ENCODE measurements at places on chromosomes 12 and 14.

GRCh38 chr12:44384136-44384535 lies 492.0 kb downstream of the NELL2 start:
- DNase-seq = no peak

GRCh38 chr12:24414480-24414879 lies 465.0 kb upstream of the SOX5 start:
- DNase-seq = no peak

GRCh38 chr14:54760866-54761575 lies 141.6 kb downstream of the GCH1 start:
- no peak for DNase-seq

DNA sequence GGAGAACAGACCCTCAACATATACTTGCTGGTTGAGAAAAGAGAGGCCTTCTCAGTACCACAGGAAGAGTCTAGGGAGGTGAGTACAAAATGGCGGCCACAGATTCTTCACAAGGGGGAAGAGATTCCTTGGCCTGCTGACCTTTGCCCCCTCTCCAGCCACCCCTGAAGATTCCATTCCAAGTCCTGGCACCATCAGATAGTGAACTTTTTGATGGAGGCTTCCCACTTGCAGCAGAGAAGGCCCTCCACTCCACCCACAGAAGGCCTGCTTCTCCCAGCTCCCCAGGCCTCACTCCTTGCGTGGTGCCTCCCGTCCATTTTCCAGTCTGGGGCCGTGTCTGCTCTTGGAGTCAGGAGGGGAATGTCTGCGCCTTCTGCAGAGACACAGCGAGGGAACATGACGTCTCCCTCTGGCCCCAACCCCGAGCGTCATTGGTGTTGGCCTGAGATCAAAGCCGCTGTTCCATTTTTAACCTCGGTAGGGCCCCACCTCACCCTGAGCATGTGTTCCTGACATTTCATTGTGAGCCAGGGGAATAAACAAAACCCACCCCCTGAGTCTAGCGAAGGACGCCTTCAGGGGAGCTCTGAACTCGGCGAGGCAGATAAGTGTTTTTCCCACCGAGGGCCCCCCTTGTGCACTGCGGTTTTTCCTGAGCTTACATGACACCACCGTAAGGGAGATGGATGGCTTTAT lies 268.7 kb upstream of the TBX3 start:
- DNase-seq = no peak

GRCh38 chr12:108123402-108123801 lies 5.7 kb upstream of the WSCD2 start:
- no peak for DNase-seq

- no peak for DNase-seq
Measured at GRCh38 chr14:74391479-74391878, 34.5 kb downstream of the SYNDIG1L start.

- no peak for DNase-seq
Measured at GRCh38 chr14:57641776-57642175, 148.1 kb upstream of the CCDC198 start.

DNA sequence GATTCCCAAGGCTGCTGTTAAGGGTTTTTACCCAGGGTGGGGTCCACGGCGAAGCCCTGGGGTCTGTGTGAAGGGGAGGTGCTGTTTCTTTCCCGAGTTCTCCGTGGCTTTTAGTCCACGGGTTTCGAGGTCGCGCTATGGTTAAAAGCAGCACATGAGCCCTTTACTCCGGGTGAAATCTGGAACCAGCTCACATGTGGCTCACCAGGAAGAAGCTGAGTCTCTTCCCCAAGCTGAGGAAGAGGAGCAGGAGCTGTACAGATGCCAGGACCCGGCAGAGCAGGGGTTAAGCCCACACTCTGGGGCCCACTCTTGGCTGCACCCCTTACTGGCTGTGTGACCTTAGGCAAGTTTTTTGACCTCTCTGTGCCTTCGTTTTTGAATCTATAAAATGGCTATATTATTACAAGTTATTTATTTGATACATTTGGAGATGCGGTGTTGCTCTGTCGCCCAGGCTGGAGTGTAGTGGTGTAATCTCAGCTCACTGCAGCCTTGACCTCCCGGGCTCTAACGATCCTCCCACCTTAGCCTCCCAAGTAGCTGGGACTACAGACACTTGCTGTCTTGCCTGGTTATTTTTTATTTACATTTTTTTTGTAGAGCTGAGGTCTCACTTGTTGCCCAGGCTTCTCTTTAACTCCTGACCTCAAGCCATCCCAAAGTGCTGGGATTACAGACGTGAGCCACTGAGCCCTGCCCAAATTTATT lies 266.3 kb downstream of the AACS start:
- no peak for DNase-seq

DNA sequence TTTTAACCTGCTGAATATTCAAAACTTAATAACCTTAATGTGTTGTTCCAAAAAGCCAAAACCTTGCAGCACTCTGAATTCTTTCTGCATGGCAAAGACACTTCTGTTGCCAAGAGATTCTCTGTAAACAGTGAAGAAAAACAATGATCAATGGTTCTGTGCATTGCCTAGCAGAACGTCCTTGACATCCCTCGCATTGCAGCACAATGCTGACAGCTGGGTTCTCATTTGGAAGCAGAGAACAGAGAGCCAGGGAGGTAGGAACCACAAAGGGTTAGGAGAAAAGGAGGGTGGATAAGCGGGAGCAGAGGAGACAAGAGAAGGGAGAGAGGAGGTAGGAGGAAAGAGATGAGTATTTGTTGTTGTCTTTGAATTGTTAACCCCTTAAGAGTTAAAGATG lies 501.1 kb downstream of the NAV3 start:
- no peak for DNase-seq

- no peak for DNase-seq
Measured at GRCh38 chr14:95059126-95059525, 98.2 kb downstream of the DICER1 start.

GRCh38 chr14:86299994-86300393 lies 770.0 kb downstream of the FLRT2 start:
- no peak for DNase-seq

GRCh38 chr12:77352946-77353345 lies 287.6 kb upstream of the E2F7 start:
- no peak for DNase-seq

- no peak for DNase-seq
Measured at GRCh38 chr12:125284945-125285685, 219.9 kb downstream of the AACS start.

- no peak for DNase-seq
Measured at GRCh38 chr14:68140076-68140741, 320.6 kb downstream of the RAD51B start.

GRCh38 chr14:89534902-89535685 lies 118.1 kb upstream of the FOXN3 start:
- DNase-seq = no peak

DNA sequence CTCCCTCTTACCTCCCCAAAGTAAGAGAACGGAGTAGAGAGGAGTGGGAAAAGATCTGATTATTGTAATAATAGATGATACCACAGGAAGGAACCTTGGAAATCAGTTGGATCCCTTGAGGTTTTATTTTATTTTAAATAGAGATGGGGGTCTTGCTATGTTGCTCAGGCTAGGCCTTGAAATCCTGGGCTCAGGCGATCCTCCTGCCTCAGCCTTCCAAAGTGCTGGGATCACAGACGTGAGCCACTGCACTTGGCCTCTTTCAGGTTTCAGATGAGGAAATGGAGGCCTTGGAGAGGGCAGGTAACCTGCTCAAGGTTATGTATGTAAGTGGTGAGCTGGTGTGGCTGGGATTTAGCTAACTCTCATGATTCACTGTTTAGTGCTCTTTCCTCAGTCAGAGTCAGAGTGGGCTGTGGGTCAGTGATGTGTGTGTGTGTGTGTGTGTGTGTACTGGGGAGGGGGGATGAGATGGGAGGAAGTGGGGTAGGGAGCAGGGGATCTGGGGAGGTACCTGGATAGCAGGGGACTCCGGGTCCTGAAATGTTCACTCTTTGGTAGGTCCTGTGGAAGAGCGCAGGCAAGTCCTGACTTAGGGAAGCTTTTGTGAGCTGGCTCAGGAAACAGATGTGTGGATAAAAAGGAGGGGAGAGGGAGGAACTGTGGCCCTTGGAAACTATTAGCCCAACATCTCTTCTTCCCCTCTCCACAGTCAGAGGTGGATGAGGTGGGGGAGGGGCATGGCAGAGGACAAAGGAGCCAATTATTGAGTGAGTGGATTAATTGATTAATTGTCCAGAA lies 4.7 kb upstream of the CISTR start:
- DNase-seq = no peak

DNA sequence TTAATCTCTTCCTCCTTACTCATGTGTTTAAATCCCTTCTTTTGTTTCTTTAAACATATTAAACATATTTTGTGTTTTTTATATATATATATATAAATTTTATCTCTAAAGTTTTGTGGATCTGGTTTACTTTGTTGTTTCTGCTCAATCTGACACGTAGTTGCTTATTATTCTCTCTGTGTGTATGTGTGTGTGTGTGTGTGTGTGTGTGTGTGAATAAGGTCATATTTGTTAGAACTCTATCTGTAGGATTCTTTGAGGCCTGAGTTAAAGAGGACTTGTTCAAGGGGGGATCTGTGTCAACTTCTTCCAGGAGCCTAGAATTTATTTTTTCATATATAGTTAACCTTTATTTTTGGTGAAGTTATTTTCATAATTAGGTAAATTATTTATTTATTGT lies 2.7 kb downstream of the GPR65 start:
- DNase-seq = no peak

DNA sequence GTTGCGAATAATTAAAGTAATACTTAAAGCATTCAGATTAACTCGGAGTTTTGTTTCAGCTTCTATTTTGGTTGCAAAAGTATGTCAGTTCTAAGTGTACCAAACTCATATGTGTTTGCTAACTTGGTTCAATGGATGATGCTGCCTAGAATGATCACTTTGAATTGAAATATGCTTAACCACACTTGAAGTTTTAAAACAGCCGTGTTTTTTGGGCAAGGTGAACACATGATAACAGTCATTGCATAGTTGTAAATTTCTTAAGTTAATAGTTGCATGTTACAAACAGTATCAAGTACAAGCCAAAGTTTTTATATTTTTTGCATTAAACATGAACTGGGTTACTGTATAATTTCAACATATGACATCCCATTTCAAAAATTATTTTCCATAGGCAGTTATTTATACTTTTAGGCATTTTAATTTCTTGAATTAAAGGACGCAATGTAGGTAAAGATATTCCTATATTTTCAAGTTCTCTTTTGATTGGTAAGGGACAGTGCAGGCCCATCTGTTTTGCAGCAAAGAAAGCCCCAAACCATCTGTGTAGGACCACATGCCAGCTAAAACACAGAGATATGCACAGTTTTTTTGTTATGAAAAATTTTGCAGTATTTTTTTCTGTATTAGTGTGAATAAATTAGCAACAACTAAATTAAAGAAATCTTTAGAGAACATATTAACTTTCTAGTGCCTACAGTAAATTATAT lies 575.5 kb downstream of the PRKD1 start:
- no peak for DNase-seq

- DNase-seq = no peak
Measured at GRCh38 chr12:120350576-120351350, 18.2 kb downstream of the MSI1 start.

DNA sequence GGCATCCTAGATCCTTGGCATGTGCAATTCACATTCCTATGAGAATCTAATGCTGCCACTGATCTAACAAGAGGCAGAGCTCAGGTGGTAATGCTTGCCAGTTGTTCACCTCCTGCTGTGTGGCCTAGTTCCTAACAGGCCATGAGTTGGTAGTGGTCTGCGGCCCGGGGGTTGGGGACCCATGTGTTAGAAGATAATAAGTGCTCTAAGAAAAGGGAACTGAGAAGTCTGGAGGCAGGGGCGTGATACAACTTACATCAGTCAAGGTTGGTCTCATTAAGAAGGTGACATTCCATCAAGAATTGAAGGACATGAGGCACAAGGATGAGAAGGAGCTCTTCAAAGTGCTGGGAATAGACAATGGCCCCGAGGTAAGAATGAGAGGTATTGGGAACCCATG lies 49.3 kb downstream of the OVCH1 start:
- DNase-seq = no peak

DNA sequence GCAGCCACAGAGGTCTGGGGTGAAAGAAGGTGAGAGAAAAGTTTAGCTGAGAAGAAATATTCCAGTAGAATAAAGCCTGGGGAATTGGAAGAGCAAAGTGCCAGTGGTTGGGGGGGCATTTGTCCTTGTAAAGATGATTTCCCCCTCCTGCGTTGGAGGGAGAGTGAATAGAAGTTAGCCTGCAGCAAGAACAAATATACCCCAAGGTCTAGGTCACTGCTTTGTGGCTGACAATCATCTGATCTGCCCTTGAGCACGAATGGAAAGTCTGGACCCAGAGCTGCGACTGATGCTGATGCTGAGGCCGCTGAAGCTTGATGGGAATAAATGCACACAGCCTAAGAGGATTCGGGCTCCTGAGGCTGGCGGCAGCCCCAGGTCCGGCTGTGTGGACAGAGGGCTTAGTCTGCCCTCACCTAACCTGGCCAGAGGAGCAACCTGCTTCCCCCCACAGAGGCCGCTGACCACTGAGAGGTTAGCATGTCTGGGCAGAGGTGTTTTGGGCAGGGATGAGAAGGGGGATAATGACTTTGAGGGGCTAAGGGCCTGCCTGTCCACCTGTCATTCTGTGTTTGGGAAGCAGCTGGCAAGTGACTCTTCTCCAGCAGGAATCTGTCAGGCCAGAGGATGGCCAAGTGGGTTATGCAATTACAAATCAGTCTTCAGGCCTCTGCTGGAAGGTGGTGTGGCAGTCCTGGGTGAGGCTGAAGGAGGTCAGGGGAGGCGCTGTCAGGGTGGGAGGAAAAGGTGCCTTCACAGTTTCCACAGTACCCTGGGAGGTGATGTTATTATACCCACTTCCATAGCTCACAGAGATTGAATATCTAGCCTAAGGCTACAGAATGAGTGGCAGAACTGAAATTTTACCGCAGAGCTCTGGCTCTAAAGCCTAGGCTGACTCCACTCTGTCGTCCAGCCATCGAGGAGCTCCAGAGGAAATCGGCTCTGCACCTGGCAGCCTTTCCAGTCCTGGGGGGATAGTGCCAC lies 11.7 kb downstream of the TUBA1C start:
- DNase-seq = no peak

- no peak for DNase-seq
Measured at GRCh38 chr14:104694475-104694950, 5.1 kb downstream of the INF2 start.

GRCh38 chr14:95314609-95315008 lies 5.1 kb downstream of the CLMN start:
- no peak for DNase-seq

DNA sequence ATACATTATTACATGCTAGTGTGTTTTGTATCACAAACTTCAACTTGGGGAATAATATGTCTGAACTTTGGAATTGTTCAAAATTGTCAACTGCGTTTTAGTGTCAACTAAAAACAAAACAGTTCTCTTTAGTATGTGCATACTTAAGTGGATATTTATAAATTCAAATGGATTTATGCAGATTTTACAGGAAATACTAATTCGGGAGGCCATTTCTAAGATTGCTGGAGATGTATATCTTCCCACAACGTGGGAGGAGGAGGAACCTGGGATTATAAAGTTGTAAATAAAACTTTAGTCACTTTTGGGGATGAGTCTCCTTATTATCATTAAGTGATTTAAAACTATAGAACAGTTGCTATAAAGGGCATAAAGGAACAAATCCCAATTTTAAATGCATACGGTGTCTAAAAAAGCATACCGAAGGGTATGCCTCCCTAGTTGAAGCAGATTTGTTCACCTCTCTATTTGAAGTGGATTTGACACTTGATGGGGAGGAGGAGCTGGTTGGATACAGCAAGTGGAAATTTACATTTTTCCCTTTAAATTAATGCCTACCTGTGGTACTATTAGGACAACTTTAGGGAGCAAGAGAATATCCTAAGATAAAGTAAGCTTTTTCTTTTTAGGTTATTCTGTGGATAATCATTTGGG lies 2.7 kb downstream of the PDE3A start:
- DNase-seq = no peak

Data from activated CD8-positive, alpha-beta memory T cell treated with anti-CD3 and anti-CD28 coated beads, Interleukin-2, amount 50 U/mL, for 4 hours (primary cell).